ENCODE measurements at places on chromosomes 4 and X.

- no peak for DNase-seq
These were observed 333.2 kb upstream of the ATOH1 start for GRCh38 chr4:93495346-93495745.

DNA sequence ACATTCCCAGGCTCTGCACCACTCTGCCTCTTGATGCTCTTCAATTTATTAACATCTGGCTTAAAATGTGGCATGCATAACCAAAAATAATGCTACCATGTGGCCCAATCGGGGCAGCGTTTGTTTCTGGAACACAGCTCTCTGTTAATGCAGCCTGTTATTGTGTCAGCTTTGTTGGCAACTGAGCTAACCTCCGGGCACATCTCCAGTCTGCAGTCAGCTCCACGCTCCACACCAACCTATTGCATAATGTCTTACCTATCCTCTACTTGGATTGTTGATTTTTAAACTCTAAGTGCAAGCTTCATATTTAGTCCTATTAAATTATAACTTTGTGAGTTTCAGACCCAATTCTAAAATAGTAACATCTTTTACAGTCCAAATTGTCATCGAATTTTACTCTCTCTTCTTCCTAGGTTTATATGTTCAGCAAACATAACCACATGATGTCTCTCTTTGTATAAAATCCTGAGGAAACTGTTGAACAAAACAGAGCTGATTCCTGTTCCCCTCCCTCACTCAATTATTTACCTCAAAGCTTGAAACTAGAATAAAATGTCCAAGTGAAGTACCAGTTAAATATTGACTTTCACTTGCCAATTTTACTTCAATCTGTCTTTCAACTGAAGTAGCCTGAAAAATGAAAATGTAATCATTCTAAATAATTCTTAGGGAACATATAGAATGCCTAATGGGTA, 92.2 kb upstream of the RAPGEF2 start:
- DNase-seq: no peak

DNA sequence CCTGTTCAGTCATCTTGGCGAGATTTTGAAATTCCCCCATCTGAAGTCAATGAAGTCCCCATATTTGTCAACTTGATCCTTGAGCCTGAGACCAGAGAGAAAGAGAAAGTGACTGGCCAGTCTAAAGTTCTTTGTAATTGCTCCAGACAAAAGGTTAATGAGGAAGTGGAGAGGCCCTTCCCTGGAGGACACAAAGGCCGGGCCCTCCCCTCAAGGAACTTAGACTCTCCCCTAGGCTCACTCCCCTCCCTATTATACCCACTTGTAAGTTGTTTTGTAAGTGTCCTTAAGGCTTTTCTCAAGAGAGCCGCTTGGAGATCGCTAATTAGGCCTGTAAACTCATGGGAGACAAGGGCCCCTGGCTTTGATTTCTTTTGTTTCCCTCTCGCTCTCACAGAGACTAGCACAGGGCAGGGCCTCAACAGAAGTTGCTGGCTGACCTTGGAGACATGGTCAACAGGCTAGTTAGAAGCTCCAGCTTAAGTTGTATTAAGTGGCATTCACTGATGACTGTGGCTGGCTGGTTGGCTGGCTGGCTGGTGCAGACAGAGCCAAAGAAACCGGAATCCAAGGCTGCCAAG, 20.3 kb upstream of the GPC4 start:
- no peak for DNase-seq

- no peak for DNase-seq
These were observed 75.8 kb upstream of the CCDC160 start for GRCh38 chrX:134161162-134161561.

- no peak for DNase-seq
These were observed 42.3 kb upstream of the HMX1 start for GRCh38 chr4:8913858-8914460.

DNA sequence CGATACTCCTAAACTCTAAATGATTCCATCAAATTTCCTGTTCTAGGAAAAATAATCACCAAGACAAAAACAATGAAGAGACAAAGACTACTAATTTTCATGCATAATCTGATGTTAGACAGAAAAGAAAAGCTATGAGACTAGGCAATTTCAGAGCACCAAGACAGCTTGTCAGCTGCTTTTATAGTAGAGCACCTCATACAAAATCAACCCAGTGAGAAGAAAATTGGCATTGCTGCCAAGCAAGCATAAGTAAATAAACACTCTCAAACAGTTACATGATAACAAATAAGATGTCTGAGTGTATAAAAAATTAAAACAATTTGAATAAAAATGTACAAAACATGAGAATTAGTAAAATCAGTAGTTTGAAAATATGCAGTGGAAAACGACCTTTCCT, 1544.6 kb downstream of the C4orf33 start:
- DNase-seq: no peak

GRCh38 chr4:115609631-115610030, 496.2 kb upstream of the NDST4 start:
- DNase-seq: no peak

DNA sequence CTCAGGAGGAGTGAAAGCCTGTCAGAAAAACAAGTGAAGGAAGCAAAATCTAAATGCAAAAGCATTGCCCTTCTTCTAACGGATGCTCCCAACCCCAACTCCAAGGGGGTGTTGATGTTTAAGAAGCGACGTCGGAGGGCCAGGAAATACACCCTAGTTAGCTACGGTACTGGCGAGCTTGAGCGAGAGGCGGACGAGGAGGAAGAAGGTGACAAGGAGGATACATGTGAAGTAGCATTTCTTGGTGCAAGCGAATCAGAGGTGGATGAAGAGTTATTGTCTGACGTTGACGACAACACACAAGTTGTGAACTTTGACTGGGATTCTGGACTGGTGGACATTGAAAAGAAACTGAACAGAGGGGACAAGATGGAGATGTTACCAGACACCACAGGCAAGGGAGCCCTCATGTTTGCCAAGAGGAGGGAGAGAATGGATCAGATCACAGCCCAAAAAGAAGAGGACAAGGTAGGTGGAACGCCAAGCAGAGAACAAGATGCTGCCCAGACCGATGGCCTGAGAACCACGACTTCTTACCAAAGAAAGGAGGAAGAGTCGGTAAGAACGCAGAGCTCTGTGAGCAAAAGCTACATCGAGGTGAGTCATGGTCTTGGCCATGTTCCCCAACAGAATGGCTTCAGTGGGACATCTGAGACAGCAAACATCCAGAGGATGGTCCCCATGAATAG, 105.6 kb upstream of the MYOZ2 start:
- DNase-seq: no peak

DNA sequence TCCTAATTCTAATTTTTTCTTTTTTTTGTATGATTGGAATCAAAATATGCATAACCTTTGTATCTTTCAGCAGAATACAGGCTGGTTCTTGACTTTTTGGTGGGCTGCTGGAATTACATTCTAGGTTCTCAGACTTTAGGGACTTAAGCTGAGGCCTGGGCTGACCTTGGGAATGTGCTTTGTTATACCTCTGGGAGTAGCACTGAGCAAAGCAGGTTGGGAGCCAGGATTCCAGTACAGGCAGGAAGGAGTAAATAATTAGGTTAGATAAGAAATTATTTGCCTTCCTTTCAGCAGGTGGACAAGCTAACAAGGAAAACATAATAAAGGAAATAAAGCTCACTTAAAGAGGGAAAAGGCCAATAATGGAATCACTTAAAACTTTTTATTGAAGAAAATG, 49.9 kb upstream of the SLC4A4 start:
- no peak for DNase-seq
